ENCODE measurements at places on chromosomes 2 and 18.

- DNase-seq: no peak
These were observed 42.5 kb upstream of the IL1R2 start for GRCh38 chr2:101949304-101949703.

- DNase-seq: no peak
These were observed 407.8 kb downstream of the CDH2 start for GRCh38 chr18:27769152-27769551.

DNA sequence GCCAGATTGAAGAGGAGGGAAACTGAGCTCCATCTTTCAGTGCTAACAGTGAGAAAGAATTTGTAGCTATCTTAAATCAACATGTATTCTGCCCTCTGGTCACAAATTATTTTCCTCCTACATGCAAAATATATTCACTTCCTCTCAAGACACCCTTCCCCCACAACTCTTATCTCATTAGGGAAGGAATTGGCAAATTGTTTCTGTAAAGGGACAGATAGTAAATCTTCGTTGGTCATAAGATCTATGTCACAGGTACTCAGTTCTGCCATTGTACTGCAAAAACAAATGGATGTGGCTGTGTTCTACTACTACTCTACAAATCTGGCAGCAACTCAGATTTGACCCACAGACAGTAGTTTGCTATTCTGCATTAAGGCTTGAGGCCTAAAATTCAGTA, 53.0 kb upstream of the CYP20A1 start:
- no peak for DNase-seq

DNA sequence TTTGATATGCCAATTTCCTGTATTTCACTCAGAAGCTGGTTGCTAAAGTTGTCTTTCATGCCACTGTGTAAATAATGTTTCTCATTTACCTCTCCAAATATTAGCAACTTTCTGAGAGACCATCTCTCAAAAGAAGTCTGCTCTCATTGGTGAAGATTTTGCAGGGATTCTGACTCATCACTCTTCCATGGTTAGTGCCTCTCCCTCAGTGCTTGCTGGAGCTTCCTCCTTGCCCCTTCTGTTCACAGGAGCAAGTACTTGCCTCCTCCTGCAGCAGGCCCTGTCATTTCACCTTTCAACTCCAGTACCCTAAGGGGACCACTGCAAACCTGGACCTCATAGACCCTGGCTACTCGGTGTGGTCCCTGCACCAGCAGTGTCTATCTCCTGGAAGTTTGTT, 168.8 kb downstream of the ZNF385B start:
- DNase-seq: no peak

DNA sequence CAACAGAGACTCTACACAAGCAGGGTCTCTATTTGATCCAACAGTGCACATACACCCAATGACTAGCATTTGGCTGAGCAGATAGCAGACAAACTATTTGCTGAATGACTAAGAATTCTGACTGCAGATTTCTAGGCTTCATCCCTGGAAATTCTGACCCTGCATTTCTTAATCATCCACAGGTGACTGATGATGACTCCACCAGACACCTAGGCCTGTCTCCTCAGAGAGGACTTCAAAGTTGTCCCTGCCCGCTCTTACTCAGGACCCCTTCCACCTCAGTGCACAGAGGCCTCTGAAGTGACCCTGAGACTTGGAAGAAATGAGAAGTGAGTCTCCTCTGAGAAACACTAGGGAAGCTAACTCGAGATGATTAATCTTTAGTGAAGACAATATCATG, 51.3 kb downstream of the SEPTIN10 start:
- no peak for DNase-seq

DNA sequence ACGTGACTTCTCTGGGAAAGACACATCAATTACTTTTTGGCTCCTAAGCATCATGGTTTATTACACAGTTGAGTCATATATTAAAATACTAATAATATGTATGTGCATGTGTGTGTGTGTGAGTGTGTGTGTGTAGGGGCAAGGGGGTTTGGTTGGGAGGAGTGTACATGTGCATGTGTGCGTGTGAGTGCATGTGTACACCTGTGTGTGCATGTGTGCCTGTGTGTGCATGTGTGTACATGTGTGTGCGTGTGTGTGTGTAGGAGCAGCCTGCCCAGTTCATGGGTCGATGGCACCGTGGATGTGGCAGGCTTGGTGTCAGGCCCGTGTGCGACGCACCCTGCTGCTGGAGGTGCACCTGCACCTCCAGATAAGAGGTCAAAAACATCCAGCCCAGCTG, 99.0 kb upstream of the SNTG2 start:
- DNase-seq: no peak

DNA sequence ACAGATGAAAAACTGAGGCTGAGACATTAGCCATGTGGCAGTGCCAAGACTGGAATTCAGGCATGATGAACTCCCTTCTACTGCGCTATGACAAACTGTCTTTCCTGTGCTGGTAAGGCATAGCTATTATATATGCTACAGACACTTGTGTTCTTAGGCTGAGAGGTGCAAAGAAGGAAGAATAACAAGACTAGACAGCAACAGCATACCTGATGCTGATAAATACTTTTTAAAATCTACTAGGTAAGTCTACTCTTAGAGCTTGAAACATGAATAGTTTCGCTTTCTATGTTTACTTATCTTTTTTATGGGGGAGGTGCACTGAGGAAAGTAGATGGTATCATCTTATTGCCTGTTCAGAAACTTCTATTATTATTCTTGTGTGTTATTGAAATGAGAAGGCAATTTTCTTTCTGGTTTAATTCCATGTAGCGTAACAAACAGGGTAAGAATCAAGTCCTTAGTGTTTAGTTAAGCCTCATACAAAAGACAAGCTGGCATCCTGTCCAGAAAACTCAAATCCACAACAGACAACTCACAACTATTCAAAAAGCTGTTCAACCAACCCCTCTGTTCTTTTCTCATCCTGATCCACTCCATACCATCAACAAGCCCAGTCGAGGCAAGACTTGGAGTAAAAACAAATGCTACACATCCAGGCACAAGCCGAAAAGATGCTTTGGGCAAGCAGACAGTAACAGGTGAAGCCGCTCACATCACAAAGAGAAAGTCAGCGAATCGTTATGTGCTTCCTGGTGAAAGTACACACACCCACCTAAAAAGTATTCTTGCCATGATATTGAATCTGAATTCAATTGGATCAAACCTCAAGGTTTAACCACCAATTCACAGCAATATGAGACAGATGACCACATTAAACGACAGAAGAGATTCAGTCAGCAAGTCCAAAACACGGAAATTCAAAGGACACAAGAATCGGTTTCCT, 1.5 kb downstream of the TTC32 start:
- DNase-seq: no peak

DNA sequence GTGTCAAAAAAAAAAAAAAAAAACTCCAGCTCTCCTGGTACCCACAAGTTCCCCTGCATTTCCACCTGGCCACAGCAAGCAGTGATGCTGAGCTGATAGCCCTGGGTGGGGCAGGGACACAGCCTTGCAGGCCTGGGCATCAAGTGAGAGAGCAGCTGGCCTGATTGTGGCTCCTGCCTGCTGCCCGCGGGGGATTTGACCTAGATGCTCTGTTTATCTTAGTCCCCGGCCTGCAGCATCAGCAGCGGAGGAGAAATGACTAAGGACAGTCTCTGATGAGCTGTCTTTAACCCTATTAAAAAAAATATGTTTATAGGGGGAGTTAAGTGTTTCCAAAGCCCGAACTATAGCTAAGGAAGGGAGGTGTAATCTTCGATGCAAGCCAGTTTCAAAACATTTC, 102.6 kb downstream of the MTCL1 start:
- no peak for DNase-seq

GRCh38 chr2:37414470-37414949, 70.1 kb downstream of the QPCT start:
- no peak for DNase-seq

DNA sequence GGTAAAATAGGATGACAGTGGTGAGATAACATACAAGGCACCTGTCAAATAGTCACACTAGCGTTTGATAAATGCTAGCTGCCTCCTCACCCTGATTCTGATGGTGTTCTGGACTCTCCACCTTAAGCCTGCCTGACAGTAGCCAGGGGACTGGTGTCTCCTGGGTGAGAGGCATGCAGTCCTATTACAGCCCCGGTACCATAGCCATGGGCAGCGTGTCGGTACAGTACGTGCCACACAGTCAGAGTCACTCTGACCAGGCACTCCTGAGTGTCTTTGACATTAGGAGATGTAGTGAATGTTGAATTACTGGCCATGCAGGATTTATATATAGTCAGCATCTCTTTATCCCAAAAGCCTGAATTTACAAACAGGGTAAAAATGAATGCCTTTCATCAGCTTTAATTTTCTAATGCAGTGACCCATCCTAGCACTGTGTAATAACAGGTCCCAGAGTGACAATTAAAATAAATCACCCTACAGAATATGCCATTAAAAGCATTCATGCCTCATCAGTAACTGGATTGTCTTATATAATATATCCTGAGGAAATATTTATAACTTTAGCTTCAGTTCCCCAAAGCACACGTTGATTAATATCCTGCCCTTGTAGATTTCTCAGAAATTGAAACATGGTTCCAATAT, 760.3 kb upstream of the SOX11 start:
- no peak for DNase-seq

- DNase-seq: no peak
These were observed 27.0 kb downstream of the IMPA2 start for GRCh38 chr18:12008181-12008767.

DNA sequence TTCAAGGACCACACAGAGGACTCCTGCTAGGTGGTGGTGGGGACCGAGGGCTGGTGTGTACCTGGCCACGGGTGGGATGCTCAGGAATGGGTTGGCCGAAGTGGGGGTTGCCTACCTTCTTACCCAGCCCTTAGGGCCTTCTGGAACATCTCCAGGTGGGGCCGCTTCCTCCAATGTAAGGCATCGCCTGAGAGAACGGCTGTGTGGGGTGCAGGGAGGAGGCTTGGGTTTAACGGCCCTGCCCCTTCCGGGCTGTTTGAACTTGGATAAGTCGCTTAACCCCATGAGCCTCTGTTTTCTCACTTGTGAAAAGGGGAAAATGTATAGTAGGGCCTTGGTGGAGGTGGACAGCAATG, 35.0 kb downstream of the EMILIN2 start:
- no peak for DNase-seq

DNA sequence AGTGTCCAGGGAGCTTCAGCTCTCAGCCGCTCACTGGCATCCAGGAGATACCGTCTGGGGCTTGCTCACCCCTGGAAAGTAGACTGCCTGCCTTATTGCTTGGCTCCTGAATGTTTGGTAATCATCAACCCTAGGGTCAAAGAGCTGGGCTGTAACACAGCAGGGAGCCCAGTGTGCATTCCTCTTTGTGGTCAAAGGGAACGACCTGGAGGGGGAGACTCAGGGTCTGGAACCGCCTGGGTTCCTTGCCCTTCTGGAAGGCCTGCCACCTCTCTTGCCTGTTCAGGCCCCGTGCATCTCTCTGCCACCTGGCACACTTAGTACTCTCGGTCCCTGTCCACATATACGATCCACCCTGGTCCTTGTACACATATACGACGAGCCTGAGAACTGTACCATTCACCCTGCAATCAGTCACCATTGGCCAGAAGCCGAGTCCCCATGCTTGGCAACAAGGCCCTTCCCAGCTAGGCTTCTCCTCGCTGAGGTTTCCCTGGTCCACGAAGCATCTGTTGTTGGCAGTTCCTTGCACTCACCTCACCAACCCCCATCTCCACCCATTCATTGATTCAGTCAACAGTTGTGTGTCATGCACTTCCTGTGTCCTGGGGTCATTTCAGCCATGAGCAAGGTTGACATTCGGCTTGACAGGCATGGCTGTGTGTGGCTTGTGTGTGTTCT, at the start of gene NAT8:
NAT8 (minus strand) TSS at position 85 of the 681 bp plus-strand sequence. CDS start 794 bp downstream, outside the sequence.
- no peak for DNase-seq

- DNase-seq: no peak
These were observed 85.9 kb downstream of the USP40 start for GRCh38 chr2:233480490-233481202.

DNA sequence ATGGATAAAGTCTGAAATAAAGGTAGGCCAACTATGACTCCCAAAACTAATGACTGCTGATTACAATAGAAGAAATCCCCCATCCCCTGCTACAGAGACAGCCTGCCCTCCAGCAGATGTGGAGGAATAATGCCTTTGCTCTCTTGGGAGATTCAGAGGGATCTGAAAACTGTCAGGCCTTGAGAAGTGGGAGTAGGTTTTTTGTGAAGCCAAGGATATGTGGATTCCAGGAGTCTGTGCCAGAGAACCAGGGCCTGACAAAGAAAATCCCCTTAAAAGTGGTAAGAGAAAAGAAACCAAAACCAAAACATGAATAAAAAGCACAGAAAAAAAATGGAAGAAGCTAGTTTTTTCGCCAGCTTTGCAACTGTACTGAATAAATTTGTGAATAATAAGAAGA, 397.6 kb downstream of the ZNF521 start:
- DNase-seq: no peak

- DNase-seq: no peak
These were observed 69.6 kb downstream of the MDH1 start for GRCh38 chr2:63658176-63658968.

- no peak for DNase-seq
These were observed 221.4 kb upstream of the PXDN start for GRCh38 chr2:1965726-1966125.

DNA sequence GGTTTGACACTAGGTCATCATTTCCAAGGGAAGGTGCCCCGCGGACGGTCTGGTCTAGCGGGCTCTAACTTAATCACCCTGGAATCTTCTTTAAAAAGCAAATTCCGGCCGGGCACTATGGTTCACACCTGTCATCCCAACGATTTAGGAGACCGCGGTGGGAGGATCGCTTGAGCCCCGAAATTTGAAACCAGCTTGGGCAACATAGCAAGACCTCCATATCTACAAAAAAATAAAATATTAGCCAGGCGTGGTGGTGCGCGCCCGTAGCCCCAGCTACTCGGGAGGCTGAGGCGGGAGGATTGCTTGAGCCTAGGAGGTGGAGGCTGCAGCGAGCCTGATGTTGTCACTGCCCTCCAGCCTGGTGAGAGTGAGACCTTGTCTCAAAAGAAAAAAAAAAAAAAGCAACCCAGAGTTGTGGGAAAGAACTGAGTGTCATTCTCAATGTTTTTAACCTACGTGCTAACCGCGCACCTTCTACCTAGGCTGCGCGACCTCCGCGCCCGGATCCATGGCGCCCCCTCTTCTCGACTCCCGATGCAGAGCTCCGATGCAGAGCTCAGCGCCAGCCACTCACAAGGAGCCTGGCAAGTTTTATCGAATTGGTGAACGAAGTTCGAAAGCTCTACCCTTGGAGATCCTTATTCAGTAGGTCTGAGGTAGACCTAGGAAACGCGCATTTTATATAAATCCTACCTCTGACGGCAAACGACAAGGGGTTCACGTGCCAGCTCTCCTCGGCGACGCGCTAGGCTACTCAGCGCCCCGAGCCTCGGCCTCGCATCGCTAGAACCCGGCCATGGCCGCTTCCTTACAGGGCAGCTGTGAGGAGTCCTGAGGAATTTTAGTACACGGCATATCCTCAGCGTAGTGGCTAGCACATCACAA, 888 bp upstream of the TWSG1 start:
- peak; percentile 15 for DNase-seq

GRCh38 chr2:102484310-102485061, 11.5 kb downstream of the SLC9A4 start:
- no peak for DNase-seq

GRCh38 chr18:61992923-61993322, 100.1 kb upstream of the RNF152 start:
- no peak for DNase-seq
